ENCODE measurements at places on chromosomes 2 and 18. TPM values are rescaled to one million over a fixed set of nuclear protein-coding genes. Genes with fewer than 3 reads are reported as not detected.

The PCGF1 gene
- 8.4 TPM for total RNA-seq

The ACVR1C gene
- total RNA-seq = 0.45 TPM

The POTEI gene
- 0.27 TPM for total RNA-seq

The ANKRD30B gene
- total RNA-seq = 3.0 TPM

The C2orf72 gene
- 16.1 TPM for total RNA-seq

The B4GALT6 gene
- 18.0 TPM for total RNA-seq

The ST3GAL5 gene
- total RNA-seq = 61.9 TPM

The CNDP2 gene
- 36.5 TPM for total RNA-seq

The QPCT gene
- total RNA-seq = 16.5 TPM

The SPHKAP gene
- 17.6 TPM for total RNA-seq

The CELF4 gene
- total RNA-seq = 62.9 TPM

The SCG2 gene
- 31.7 TPM for total RNA-seq

The CNOT11 gene
- 14.7 TPM for total RNA-seq

The SPC25 gene
- total RNA-seq = 10.2 TPM

The SERPINB3 gene
- not detected for total RNA-seq

The SERPINB13 gene
- not detected for total RNA-seq

The CDH20 gene
- total RNA-seq = 29.0 TPM

The ASB18 gene
- total RNA-seq = 0.45 TPM

The IL36G gene
- total RNA-seq = not detected

The GPR45 gene
- total RNA-seq = 1.5 TPM

Data from cerebellum (tissue), 4 donors.